T-helper 17 cell (primary cell): ENCODE measurements at places on chromosomes 2 and 18.

GRCh38 chr2:152411154-152411553 lies 76.2 kb downstream of the FMNL2 start:
- DNase-seq = no peak

DNA sequence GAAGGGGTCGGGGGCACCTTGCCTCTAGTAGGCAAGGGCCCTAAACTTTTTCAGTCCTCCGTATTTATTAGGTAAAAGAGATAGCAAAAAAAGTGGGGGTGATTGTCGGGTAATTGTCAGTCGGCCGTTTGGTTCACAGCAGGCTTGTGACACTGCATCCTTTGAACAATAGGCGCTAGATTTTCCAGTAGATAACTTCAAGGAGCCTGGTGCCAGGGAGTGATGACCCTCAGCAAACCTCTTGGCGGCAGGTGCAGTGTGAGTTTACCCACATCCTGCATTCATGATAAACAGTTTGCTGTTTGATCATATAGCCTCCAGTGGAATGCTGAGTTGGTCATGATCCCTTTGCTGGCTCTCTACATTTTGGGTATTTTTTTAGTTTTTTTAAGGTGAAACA lies 22.9 kb downstream of the SERPINB8 start:
- DNase-seq = no peak

GRCh38 chr2:212930556-212931260 lies 220.7 kb downstream of the IKZF2 start:
- no peak for DNase-seq

DNA sequence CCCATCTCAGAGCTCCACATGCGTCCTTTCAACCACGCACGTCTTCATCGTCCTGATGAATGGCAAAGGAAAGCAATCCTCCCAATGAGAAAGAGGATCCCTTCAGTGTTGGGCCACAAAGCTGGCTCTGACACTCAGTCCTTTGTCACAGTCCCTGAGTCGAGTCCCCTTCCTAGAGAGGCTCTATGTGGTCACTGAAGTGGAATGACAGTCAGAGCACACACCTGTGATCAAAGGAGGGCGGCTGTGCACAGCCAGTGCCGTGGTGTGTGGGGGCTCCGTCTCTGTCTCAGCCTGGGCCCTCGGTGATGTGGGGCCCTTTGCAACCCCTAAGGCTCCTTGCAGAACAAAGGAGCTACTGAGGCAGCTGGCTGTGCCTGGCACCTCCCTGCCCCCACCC lies 157.3 kb upstream of the APCDD1 start:
- no peak for DNase-seq

DNA sequence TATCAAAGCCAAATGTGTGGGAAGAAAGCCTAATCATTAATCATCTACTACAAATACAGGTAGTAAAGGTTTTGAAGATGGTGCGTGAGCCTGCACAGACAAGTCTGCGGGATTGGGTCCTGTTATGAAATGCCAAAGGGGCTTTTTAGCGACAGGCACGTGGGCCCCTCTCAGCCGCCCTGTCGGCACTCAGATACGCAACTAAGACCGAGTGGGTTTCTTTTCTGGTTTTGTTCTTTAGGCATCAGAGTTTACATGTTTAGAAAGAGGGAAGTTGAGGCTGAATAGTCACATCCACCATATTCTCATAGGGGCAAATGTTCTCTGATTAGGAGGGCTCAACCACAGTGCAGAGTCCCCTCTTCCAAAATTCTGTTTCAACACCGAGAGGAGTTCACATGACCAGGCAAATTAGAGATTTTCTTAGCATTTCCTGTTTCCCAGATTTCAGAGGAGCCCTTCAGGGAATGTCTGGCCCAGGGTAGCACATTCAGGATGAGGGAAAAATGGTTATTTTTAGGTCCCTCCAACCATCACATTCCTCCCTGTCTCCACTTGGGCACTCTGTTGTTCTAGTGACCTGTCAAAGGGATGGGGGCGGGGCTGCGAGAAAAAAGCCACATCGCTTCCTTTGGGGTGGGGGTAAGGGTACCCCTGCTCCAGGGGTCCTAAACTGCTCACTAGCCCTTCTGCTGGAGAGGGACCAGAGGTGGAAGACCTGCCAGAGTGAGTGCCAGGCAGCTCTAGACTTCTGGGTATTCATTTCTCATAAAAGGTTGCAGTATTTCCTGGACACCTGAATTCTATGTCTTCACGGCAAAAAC lies 159.2 kb downstream of the BCL2 start:
- peak; percentile 27 for DNase-seq

DNA sequence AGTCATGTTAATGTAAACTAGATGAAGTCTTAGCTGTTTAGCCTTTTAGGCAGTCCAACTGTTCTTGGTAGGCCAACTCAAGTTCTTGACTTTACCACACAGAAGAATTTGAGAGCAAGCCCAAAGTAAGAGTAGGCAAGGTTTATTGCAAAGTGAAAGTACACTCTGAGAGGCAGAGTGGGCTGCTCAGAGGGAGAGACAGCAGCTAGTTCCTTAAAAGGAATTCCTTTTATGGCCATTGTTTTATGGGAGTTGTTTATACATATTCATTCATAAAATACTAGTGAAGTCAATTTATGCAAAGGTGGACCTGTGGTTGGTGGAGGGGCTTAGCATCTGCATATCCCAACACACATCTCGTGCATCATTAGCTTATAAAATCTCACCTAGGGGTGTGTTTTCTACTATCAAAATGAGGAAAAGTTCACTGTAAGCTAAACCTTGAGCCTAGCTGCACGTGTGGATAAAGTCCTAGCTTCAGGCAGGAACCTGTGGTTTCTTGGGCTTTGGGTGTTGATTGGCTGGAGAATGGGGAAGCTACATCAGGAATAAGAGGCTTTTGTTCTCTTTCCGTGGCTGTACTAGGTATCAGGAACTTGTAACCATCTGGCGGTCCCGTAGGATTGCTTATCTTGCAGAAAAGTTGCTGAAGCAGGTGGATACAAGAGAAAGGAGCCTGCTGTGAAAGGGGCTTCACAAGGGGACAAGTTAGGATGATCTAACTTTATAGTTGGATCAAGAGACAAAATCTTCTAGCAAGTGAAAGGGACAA lies 110.4 kb upstream of the GULP1 start:
- no peak for DNase-seq

DNA sequence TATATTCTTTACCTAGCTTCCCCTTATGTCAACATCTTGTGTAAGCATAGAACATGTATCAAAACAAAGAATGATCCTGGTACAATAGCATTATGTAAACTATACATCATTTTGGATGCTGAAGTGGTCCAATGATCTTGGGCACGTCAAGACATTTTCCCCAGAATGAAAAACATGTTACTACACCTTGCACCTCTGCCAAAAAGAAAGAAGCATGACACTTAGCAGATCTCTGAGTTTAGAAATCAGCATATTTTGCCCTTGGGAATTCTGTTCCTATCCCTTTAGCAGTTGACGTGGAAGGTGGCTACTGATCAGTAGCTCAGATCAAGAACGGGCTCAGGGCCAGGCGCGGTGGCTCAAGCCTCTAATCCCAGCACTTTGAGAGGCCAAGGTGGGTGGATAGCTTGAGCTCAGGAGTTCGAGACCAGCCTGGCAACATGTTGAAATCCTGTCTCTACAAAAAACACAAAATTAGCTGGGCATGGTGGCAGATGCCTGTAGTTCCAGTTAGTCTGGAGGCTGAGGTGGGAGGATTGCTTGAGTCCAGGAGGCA lies 1.7 kb upstream of the LCLAT1 start:
- no peak for DNase-seq

DNA sequence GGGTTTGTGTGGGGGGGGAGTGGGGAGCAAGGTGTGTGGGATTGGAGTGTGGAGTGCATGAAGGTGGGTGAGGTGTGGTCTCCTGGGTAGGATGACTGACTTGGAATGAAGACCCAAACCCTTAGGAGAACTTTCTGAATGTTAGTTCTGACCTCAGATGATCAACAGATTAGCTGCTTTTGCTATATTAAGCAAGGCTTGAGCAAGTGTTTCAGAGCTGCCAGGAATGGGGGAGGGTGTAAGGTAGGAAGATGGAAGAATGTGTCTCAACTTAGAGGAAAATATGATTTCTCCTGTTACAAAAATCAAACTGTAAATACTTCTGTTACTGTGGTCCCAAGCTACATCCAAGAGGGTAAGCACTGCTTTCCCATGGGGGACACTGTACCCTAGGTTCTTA lies 273.6 kb downstream of the TGIF1 start:
- DNase-seq = no peak

GRCh38 chr18:3874581-3874980 lies 424.6 kb downstream of the TGIF1 start:
- DNase-seq = no peak

- peak; percentile 11 for DNase-seq
Measured at GRCh38 chr18:7567474-7568425, 634 bp downstream of the PTPRM start.

GRCh38 chr2:174610243-174610995 lies 12.8 kb upstream of the WIPF1 start:
- DNase-seq = no peak

DNA sequence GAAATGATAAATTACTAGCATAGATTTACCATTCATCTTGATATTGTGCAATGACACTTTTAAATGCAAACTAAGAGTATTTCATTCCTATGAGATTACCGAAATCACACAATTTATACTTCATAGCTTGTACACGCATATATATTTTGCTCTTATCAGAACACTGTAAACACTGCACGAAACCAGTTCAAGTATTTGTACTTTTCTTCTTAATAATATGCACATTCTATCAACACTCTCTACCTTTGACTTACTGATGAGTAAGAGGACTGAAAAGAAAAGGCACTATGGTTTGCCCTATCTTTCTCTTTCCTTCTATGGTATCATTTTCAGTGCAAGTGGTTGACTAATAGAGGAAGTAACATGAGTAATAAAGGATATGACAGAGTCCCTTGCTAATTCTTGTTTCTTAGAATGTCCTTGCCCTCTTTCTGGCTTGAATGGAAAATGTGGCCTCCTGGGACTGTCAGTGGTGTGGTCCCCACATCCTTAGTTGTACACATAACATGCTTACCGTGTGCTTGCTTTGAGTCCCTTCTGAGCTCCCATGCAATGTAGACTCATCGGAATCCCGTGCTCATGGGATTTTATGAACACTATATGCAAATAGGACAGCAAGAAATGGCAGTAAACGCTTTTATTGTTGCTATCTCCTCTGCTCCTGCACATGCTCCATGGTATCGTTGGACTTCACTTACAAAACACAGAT lies 363.5 kb upstream of the TNP1 start:
- no peak for DNase-seq

- no peak for DNase-seq
Measured at GRCh38 chr2:23209059-23209458, 175.9 kb upstream of the KLHL29 start.

GRCh38 chr2:190340369-190340768 lies 3.0 kb upstream of the INPP1 start:
- no peak for DNase-seq

- DNase-seq = no peak
Measured at GRCh38 chr18:55634545-55634944, 46.6 kb upstream of the TCF4 start.
